LNCaP clone FGC (cell line): ENCODE measurements at places on chromosomes 5 and 9.
A peak's percentile ranks its signal among the peaks of the same experiment; 100 is the strongest.

DNA sequence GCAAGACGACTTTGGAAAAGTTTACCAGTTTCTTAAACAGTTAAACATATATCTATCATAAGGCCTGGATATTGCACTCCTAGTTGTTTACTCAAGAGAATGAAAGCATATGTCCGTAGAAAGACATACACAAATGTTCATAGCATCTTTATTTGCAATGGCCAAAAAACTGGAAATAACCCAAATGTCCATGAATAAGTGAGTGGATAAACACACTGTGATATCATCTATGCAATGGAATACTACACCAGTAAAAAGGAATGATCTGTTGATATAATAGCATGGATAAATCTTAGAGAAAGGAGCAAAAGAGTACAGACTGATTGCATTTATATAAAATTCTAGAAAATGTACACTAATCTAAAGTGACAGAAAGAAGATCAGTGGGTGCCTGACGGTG is 28.0 kb upstream of the VCAN start:
- DNase-seq = no peak

DNA sequence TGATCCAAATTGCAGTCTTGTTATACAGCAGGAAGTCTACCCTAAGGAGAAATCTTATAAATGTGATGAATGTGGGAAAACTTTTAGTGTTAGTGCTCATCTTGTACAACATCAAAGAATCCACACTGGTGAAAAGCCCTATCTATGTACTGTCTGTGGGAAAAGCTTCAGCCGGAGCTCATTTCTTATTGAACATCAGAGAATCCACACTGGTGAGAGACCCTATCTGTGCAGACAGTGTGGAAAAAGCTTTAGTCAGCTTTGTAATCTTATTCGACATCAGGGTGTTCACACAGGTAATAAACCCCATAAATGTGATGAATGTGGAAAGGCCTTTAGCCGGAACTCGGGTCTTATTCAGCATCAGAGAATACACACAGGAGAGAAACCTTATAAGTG is 10.4 kb downstream of the ZNF189 start:
- DNase-seq = no peak

GRCh38 chr5:138696501-138696900 is 56.7 kb upstream of the CTNNA1 start:
- no peak for DNase-seq

DNA sequence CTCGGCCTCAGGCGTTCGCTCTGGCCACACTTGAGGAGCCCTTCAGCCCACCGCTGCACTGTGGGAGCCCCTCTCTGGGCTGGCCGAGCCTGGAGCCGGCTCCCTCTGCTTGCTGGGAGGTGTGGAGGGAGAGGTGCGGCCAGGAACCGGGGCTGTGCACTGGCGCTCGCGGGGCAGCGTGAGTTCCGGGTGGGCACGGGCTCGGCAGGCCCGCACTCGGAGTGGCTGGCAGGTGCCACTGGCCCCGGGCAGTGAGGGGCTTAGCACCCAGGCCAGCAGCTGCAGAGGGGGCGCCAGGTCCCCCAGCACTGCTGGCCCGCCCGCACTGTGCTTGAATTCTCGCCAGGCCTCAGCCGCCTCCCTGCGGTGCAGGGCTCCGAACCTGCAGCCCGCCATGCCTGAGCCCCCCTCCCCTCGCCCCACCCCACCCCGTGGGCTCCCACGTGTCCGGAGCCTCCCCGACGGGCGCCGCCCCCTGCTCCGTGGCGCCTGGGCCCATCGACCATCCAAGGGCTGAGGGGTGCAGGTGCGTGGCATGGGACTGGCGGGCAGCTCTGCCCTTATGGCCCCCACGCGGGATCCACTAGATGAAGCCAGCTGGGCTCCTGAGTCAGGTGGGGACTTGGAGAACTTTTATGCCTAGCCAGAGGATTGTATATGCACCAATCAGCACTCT is 138.2 kb downstream of the PDZD2 start:
- no peak for DNase-seq

- no peak for DNase-seq
These were observed 59.7 kb downstream of the COL23A1 start for GRCh38 chr5:178530526-178530925.

- no peak for DNase-seq
These were observed 58.6 kb downstream of the STARD4 start for GRCh38 chr5:111453747-111454146.

DNA sequence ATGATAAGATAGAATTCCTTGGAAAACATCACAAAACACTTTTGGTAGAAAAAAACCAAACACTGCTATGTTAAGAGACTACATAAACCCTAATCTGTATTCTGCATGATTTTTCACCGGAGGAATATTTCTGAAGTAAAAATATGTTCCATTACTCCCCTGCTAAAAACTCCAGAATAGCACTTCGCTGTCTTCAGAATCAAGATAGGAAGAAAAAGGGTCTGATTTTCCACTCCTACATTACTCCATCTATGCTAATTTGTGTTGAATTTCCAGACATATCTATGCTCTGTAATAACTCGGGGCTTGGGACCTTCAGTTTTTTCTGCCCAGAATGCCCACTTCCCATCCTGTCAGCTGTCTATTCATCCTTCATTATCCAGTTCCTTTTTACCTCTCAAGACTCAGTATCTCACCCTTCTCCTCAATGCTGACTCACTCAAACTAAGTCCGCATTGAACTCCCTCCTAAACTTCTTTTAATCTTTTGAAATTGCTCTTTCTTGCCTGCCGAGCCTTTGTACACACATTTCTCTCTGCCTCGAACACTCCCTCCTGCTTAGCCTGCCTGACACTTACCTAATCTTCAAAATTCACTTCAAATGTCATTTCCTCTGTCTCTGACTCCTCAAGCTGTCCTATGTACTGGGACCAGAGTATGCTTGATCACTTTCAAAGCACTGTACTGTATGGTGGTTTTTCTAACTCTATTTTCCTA is 171.0 kb downstream of the ARRDC3 start:
- DNase-seq = no peak

GRCh38 chr9:120783602-120784047 is 9.6 kb downstream of the FBXW2 start:
- peak; percentile 46 for DNase-seq

DNA sequence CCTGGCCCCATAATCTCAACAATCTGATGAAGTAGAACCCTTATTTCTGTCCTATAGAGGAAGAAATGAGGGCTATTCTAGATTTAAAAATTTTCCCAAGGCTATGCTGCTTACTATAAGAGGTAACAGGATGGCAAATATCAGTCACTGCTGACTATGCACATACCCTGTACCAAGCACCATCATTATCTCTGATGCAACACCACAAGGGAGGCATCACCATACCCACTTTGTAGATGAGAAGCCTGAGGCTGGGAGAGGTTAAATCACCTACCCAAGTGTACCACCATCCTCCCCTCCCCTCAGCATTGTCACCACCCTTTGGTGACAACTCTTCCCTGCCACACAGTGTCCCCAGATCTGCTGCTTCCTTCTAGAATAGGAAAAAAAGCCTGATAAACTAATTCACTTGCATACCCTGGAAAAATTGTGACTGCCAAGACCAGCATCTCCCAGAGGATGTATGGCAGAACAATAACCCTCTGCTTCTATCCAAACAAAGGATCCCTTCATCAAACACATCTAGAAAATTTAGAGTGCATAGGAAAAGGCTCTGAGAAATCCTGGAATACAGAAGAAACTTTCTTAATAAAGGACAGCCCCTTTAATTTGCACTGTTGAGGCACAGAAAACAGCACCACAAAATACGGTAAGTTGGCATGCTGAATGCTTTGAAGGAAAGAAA is 48.3 kb downstream of the PRRC1 start:
- no peak for DNase-seq

DNA sequence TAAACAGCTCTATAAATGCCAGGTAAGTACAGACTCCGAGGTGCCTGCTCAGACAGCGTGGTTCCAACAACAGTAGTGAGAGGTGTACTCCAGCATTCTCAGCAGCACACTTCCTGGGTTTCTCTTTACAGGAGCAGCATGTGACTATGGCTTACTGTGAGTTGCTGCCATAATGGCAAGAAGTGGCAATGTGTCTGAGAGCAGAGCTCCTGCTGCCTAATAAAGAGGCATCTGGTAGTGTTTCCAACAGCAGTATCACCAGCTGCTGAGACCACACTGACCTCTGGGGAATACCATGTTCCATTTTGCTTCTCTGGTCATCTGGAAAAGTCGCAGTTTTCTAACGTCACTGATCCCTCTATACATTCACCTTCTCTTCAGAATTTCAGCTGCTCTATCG is 398.2 kb downstream of the SLCO4C1 start:
- no peak for DNase-seq

DNA sequence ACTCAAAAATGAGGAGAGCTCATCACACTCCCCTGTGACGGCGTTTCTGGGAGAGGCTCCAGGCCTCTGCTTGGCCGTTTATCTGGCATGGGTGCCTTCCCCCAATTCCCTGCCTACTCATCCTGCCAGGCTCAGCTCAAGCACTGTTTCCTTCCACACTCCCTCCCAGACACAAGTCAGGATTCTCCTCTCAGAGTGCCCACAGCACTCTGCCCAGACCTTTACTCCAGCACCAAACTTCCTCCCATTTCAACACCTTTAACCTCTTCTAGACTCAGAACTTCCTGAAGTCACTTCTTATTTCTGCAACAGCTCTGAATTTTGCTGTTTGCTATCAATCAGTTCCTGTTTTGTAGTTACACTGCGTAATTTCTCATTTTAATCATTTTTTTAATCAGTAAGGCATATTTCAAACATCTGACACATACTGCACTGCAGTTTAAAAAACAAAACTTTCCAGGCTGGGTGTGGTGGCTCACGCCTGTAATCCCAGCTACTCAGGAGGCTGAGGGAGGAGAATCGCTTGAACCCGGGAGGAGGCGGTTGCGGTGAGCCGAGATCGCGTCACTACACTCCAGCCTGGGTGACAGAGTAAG is 16.0 kb downstream of the TRMO start:
- DNase-seq = no peak

DNA sequence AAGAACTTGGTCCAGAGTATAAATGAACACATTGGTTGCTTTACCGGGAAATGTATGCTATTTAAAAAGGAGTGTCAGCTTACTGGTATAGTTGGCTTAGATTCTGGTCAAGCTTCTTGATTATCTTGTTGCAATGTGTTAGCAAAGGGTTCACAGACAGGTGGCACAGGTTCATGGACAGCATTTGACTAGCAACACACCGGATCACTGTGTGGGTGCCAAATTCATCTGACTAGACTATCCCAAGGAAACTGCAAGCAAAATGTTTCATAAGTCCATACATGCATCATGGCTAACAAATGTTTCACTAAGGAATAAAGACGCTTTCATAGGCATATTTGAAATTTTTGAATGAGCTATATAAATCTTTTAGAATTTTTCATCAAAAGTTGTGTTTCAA is 274.1 kb downstream of the PLK2 start:
- no peak for DNase-seq

- no peak for DNase-seq
These were observed 458.6 kb downstream of the ZSWIM6 start for GRCh38 chr5:61790678-61791077.

GRCh38 chr9:87793292-87793691 is 67.4 kb downstream of the CTSL start:
- DNase-seq = no peak

DNA sequence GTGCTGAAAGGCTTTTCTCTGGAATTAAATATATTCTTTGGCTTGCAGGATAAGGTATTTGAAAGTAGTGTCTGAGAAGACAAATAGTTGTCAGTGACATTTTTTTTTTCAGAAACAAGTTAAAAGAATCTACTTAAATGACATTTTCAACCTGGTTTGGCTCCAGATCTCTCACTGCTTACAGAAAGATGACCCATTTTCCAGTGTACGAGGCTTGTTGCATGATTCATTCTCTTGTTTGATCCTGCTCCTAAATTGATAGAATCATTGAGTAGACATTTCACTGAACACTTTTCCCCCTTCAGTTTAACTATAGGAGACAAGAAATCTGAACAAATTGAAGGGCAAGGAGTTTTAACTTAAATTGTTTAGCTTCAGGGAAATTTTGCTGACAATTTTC is 546.1 kb downstream of the ZNF608 start:
- no peak for DNase-seq

GRCh38 chr5:61332358-61332749 is 296 bp downstream of the ZSWIM6 start:
- no peak for DNase-seq

- DNase-seq = no peak
These were observed 103.6 kb upstream of the SSBP2 start for GRCh38 chr5:81854485-81854884.

GRCh38 chr9:19552282-19553105 is 143.7 kb downstream of the ACER2 start:
- peak; percentile 61 for DNase-seq

- no peak for DNase-seq
These were observed 199.8 kb downstream of the LRRC70 start for GRCh38 chr5:62778316-62779009.

GRCh38 chr5:19270153-19270552 is 717.8 kb downstream of the CDH18 start:
- no peak for DNase-seq

DNA sequence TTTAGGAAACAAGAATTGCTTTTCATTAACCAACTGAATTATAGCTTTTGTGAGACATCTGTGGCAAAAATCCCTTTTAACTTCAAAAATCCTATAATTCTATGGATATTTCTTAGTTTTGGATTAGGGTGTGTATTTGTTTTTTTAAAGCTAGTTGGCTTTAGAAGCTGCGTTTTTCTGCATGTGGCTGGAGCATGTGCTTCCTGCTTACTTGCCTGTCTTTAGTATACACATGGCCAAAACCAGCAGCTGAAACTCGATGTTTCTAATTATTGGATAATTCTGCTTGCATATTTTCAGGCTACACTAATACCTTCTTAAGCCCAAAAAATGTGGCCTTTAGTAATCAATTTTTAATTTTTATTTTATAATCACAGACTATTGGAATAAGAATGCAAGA is 8.9 kb downstream of the RECK start:
- DNase-seq = no peak
